T-cell (primary cell): ENCODE measurements at places on chromosomes 5 and 9.

DNA sequence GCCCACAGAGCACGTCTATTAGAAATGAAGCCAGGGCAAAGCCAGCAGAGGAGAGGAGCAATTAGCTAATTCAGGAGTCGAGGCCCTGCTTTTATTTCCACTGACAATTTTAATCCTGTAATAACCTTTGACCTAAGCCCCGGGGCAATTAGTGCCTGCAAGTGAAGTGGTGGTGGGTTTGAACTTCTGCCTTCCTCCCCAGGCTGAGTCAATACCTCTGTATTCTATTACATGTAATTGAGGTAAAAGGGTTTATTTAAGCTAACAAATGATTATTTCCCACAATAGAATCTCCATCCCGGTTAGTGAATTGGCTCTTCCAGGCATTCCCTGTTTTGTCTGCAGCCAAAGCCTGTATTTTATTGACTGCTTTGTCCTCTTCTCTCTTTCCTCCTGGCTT is 49.9 kb downstream of the FGF18 start:
- DNase-seq, result no peak

GRCh38 chr9:2560180-2560579 is 61.4 kb upstream of the VLDLR start:
- DNase-seq, result no peak

DNA sequence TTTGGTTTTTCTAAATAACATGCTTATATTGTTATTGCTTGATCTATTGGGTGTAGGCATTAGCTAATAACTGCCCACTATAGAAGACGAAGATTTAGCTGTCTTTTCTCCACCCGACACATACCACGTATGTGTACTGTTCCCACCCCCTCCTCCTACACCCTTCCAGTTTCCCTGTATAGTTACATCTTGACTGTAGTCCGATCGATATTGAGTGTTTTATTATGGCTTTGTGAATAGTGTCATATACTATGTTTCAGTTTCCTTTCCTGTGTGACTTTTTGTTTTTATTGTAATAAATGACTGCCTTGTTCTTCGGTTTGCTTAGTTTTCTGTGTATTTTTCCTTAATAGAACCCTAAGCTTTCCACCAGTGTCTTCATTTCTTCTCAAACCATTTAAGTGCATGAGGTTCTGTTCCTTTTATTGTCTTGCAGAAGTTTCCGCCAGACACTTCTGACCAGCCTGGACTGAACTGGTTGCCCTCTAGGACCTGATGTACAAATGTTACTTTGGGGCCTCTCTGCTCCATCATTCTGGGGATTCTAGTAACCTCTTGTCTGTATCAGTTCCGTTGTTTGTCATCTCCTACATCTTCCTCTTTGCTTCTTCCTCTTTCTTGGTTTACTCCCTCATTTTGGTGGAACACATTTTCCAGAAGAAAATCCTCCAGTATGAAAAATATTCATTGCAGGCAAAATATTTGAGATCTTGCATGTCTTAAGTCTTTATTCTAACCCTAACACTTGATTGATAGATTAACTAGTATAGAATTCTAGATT is 61.8 kb downstream of the PRKACG start:
- DNase-seq, result no peak

DNA sequence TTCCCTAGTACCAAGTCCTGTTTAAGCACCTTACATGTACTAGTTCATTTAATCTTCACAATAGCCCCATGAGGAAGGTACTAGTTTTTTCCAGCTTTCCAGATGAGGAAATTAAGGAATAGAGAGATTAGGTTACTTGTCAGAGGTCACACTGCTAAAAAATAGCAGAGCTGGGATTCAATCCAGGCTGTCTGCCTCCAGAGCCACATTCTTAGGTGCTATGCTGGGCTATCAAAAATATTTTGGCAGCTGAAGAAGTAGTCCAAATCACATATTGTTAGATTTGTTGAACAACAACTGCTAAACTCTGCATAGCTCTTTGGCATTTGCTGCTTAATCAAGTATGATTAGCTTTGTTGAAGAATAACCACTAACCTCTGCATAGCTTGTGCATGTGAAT is 591.5 kb upstream of the KLF4 start:
- no peak for DNase-seq

DNA sequence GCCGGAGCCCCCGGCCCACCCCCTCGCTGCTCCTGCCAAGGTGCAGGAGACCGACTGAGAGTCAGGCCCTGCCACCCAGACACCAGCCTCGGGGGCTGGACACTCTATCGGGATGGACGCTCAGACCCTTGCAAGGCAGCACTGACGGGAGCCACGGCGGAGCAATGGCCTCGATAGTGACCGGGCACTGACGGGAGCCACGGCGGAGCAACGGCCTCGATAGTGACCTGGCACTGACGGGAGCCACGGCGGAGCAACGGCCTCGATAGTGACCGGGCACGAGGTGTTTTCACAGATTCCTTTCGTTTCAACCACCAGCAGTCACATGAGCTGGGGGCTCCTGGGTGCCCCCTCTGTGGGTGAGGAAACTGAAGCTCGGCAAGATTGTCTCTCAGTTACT is 123.6 kb upstream of the PPP1R26 start:
- no peak for DNase-seq

GRCh38 chr5:140310434-140310833 is 7.5 kb upstream of the PFDN1 start:
- no peak for DNase-seq

DNA sequence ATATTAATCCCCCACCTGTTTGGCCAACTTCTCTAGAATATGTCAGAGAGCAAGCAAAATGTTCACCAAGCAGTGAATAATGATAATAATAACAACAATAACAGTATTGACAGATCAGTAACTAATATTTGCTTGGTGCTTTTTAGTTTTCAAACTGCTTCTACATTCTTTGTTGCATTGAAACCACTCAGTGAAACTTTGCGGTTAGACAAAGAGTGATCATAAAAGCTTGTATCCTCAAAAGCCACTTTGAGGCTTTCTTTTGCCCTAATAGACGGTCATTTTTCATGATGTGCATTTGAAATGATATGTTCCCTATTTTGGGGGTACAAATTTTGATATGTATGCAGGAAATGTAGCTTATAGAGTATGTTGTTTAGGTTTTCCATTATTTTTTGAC is 43.6 kb upstream of the PTGS1 start:
- DNase-seq, result no peak

DNA sequence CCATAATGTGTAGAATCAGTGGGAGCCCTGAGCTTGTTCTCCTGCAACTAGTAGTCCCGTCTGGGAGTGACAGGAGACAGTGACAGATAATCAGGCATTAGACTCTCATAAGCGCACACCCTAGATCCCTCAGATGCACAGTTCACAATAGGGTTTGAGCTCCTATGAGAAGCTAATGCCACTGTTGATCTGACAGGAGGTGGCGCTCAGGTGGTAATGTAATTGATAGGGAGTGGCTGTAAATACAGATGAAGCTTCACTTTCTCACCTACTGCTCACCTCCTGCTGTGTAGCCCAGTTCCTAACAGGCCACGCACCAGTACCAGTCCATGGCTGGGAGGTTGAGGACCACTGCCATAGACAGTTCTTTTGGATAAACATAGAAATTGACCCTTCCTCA is 188.7 kb downstream of the ROR2 start:
- DNase-seq, result no peak

DNA sequence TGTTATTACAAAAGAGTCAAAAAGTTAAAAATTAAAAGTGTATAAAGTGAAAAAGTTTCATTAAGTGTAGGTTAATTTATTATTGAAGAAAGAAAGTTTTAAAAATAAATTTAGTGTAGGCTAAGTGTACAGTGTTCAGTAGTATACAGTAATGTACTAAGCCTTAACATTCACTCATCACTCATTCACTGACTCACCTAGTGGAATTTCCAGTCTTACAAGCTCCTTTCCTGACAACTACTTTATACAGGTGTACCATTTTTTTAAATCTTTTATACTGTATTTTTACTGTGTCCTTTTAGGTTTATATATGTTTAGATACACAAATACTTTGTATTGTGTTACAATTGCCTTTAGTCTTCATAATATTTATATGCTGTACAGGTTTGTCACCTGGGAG is 530.2 kb upstream of the FAM174A start:
- no peak for DNase-seq

GRCh38 chr9:36450110-36450732 is 50.2 kb upstream of the RNF38 start:
- DNase-seq, result no peak

DNA sequence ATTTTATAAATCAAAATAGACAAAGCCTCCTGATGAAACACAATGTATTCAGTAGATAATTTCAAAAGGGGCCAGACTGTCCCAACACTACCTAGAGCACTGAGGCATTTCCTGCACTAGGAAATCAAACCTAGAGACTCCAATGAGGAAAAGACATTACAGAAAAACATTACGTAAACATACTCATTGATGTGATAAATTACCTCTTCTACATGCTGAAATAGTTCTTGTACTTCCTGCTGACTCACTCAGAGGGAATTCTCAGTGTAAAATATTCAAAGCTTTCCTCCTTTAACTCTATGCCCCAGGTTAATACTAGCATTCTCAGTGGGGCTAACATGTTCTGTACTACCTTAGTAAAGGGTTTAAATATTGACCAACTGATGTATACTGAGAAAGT is 178.0 kb downstream of the ESM1 start:
- no peak for DNase-seq

GRCh38 chr5:126031989-126032716 is 391.1 kb upstream of the GRAMD2B start:
- no peak for DNase-seq

GRCh38 chr9:81841333-81841732 is 86.9 kb upstream of the SPATA31D4 start:
- no peak for DNase-seq

- no peak for DNase-seq
Observed at GRCh38 chr5:27727254-27727653, 688.9 kb upstream of the CDH9 start.

GRCh38 chr5:173391031-173391430 is 62.8 kb upstream of the STC2 start:
- DNase-seq, result no peak

DNA sequence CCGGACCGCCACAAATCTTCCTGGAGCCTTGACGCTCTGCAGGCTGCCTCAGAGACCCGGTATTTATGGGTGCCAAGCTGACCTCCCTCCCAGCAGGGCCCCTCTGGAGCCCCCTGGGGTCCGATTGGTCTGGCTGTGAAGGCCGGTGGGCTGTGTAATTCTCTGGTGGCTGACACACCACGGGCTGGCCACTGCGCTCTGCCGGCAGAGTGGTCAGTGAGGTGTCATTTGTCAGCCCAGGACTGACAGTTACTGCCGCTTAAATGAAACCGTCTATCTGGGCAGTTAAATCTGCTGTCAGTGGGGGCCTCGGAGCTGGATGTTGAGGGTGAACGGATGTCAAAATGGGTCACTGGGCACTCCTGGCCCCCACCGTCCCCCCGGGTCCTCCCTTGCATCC is 10.7 kb downstream of the NR5A1 start:
- no peak for DNase-seq
